Cortex of kidney (tissue), 1 donor: ENCODE measurements at places on chromosomes 13 and 19.

GRCh38 chr19:38170334-38170733 lies 53.7 kb downstream of the DPF1 start:
- DNase-seq = no peak

GRCh38 chr13:74443631-74444030 lies 309.4 kb upstream of the KLF12 start:
- DNase-seq = no peak

GRCh38 chr19:16076958-16077611 lies 790 bp downstream of the TPM4 start:
- no peak for DNase-seq

DNA sequence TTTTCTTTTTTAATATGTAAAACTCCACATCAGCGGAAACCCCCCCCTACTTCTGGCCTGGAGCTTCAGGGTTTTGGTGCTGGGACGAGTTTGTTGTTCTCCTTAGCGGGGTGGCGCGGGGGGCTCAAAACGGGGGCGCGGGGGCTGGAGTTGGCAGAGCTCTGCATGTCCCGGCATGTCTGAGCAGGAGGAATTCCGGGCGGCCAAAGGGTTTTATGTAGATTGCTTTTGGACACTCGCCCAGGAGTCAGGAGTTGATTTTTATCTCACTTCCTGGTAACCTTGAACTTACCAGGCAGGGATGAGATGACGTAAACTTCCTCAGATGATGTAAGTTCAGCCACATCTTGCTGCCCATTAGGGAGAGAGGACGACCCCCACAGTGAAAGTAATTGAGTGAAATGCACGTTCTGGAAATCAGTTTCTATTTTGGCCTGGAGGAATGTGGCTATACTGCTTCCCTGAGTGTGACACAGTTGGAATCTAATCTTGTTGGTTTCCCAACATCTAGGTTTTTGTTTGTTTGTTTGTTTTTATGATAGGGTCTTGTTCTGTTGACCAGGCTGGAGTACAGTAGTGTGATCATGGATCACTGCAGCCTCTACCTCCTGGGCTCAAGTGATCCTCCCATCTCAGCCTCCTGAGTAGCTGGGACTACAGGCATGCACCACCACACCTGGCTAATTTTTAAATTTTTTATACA lies 21.0 kb upstream of the GDF15 start:
- DNase-seq = no peak

DNA sequence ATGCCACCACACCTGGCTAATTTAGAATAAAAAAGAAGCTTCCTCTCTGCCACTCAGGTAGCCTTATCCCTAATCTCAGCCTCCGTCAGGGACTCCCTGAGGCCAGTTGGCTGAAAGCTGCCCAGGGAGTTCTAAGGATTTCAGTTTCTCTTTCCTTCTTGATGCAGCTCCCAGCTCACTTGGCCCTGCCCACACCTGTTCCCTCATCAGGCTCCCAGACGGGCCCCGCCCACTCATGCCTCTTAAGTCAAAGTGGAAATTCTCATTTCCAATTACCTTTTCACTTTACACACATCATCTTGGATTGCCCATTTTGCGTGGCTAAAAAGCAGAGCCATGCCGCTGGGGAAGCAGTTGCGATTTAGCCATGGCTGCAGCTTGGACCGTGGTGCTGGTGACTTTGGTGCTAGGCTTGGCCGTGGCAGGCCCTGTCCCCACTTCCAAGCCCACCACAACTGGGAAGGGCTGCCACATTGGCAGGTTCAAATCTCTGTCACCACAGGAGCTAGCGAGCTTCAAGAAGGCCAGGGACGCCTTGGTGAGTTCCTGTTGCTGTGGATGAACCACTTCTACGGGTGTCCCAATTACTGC lies at the start of gene IFNL1:
Gene IFNL1 (plus strand): TSS at position 353 of the 591 bp plus-strand sequence. CDS start 15 bp downstream, at position 368.
- DNase-seq = no peak

DNA sequence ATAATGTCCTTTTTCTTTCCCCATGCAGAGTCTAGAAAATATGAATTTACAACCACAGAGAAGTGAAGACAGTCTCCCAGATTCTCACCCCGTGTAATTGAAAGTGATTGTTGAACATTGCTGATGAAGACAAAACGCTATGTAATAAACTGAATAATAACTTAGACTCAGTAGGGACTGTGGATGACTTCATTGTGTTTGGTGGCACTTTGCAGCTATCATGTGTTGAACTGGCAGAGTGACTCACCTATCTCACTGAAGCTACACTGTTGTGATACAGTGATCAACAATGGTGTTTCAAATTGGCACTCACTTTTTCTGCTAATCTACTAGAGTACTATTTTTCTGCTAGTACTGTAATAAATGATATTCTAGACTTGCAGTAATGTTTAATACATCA lies 261.3 kb downstream of the DACH1 start:
- no peak for DNase-seq

DNA sequence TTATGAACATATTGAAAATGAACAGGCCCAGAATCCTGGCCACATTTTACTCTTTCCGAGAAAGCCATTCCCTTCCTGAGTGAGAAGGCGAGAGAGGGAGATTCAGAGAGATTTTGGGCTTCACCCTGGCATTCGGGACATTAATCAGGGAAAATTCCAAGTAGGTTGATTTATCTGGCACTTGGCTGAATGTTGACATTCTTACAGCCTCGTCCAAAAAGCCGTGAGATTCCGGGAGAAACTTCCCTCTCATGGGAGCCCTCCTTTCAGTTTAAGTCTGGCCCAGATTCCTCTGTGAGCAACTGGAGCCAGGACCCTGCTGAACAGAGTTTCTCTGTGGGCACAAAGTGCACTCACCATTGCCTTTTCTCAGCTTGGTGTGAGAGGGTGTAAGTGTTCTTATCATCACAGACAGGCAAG lies 129.2 kb upstream of the PEG3 start:
- no peak for DNase-seq

DNA sequence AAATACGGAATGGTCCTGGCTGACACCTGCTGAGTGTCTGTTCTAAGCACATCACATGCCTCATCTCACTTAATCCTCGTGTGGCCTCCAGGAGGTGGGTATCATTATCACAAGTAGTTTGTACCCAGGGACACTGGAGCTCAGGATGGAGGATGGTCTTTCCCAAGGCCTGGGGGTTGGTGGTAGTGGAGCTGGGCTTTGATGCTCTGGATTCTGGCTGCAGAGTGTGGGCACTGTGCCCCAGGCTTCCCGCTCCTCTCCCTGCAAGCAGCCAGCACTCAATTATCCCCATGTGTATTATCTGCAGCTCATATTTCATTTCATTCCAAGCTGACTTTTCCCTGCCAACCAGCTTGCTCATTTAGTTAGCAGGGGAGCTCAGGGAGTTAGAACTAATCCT lies 52.1 kb downstream of the SIAH3 start:
- DNase-seq = no peak

DNA sequence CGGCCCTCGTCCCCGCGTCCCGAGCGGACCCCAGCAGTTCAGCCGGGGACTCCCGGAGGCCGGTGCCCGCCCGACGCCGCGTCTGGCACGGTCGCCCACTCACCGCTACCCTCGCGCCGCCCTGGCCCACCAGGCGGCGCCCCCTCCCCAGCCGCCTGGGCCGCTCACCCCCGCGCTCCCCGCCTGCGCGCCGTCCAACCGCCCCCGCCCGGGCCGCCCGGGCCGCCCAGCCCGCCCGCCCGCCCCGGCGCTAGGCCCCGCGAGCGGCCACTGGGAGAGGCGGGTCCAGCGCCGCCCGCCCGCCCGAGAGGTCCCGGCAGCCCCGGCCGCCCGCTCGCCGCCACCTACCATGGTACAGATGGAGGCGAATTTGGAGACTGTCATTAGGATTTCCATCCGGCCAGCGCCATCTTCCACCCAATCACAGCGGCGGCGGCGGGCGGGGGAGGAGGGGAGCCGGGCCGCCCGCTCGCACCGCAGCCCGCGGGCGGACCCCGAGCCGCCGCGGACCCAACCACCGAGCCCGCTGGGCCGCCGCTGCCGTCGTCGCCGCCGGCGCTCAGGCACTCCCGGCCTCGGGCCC lies at the start of gene USP12:
Gene USP12 (minus strand): TSS at position 568 of the 583 bp plus-strand sequence. CDS start 172 bp downstream, at position 396.
- DNase-seq = no peak
